NCI-H1694 (cell line): ENCODE measurements at places on chromosomes 7 and 10.

- DNase-seq, result no peak
These were observed 16.9 kb downstream of the KCNMA1 start for GRCh38 chr10:77620731-77621130.

GRCh38 chr7:135151533-135151932 is 3.7 kb downstream of the TMEM140 start:
- DNase-seq, result no peak

DNA sequence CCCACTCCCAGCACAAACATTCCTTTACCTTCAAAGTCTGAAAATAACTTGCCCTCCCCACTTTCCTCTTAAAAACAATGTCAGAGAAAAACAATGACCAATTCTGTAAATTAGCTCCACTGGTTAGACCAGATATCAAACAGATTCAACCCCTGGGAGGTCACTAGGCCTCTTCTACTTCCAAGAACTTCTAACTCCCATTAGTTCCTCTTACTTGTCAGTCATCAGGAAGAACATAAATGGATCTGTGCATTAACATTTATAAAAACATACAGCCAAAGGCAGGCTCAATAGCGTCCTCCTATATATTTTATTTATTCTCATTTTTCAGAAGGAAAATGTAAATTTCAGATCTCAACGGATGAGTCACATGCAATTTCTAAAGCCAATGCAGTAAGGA is 2.2 kb downstream of the ELAPOR2 start:
- DNase-seq, result no peak

DNA sequence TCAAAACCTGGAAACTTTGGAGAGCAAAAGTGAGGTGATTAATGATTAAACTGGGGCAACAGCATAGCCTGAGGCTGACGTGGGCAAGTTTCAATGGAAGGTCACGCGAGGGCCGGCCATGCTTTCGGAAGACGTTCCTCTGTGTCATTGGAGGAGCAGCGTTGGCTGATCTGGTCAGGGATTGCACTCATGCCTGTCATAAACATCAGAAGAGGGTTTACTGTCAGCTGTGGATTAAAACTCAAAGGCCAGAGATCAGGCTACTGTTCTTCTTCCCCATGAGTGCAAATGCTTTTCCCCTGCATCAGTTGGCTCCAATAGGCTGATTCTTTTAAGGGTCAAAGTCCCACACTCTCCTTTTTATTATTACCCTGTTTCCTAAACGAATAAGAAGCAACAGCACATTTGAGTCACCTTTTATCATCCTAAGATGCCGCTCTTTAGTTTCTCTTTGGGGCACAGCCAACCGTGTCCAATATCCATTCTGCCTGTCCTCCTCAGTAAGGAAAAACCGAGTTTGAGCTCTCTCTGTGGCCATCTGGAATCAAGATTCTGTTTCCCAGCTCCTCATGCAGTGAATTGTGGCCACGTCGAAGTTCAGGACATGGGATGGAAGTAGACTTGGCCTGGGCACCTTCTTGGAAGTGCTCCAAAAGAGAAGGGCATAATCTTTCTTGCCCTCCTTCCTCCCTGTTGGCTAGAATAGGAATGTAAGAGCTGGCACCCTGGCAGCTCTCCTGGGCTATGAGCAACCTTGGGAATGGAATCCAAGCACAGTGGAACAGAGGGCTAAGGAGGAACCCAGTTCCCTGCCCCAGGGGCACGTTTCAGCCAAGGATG is 62.5 kb upstream of the INSIG1 start:
- no peak for DNase-seq

DNA sequence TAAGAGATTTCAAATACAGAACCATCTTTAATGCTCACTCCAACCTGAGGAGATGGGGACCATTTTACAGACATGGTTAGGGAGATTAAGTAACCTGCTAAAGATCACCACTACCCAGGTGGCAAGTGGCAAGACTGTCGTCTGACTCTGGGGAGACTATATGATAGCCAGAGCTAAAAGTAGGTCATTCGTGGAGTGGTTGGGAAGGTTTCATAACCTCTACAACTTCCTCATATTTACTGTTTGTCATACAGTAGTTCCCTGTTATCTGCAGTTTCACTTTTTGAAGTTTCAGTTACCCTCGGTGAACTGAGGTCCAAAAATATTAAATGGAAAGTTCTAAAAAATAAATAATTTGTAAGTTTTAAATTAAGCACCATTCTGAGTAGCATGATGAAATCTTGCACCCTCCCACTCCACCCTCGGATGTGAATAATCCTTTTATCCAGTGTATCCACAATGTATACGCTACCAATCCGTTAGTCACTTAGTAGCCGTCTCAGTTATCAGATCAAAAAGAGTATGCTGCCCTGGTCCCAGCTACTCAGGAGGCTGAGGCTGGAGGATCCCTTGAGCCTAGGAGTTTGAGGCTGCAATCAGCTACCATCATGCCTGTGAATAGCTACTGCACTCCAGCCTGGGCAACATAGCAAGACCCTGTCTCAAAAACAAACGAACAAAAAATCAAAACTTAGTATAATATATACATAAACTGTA is 14.9 kb upstream of the LGI1 start:
- DNase-seq, result no peak

- no peak for DNase-seq
These were observed 14.8 kb downstream of the ZNF33A start for GRCh38 chr10:38025283-38025682.

DNA sequence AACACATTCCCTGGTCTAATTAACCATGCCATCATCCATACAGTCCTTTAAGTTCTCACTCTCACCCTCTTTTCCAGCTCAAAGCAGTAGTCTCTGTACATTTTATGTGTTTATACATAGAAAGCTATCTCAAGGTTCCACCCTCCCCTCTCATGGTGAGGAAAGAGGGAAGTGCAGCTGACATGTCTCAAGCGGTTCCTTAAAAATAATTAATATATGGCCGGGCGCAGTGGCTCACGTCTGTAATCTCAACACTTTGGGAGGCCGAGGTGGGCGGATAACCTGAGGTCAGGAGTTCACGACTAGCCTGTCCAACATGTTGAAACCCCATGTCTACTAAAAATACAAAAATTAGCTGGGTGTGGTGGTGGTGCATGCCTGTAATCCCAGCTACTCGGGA is 36.7 kb downstream of the ZC3HAV1 start:
- no peak for DNase-seq

GRCh38 chr10:82318534-82318933 is 443.5 kb downstream of the NRG3 start:
- no peak for DNase-seq

- DNase-seq, result no peak
These were observed 656 bp upstream of the CNNM2 start for GRCh38 chr10:102917314-102917961.

DNA sequence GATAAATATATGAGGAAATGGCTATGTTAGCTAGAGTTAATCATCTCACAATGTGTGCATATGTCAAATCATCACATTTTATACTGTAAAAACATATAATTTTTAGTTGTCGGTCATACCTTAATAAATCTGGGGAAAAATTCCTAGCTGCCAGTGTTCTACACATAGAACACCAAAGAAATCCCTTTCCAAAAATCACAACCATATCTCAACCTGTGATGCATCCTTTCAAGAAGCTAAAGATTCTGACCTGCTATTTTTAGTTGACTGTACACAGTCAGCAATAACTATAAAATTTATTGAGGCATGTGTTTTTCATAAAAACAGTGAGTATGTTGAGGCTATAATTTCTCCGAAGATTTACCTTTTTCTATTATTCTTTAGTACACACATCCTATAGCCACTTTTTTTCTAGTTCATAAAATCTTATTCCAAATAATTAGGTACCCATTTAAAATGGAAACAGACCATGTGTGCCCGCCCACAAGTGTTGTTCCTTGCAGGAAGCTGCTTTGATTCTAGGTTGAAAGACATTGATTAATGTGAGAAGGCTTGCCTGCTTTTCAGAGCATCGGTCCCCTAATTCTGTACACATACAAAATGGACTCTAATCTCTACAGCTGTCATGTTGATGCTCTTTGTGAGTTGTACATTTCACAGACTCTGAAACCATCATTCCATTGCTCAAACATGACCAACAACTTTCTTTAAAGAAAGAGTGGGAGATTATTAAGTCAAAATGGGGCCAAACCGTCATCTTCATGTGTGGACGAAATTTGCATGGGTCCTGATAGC is 117.5 kb upstream of the LRRN3 start:
- no peak for DNase-seq

GRCh38 chr7:21355406-21355874 is 72.4 kb upstream of the SP4 start:
- DNase-seq, result no peak
